WTC11 (cell line): ENCODE measurements at places on chromosomes 7 and 10. TPM values are rescaled to one million over a fixed set of nuclear protein-coding genes. Genes with fewer than 3 reads are reported as not detected.

DNA sequence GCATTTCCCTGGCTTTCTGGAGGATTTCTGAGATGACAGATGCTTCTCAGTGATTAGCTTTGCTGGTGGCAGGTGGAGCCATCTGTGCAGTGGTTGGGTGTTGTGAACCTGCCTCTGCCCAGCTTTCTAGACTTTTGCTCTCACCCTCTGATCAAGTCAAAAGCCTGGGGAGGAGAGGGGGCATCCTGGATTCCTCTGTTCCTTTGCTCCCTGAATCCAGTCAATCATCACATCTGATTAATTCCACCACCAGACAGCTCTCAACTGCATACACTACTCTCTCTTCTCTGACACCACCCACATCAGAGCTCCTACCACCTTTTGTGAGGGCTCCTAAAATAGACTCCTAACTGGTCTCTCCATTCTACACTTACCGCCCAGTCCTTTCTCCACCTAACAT, 283.5 kb downstream of the WDR11 start:
- DNase-seq = no peak

- DNase-seq = no peak
These were observed 84.7 kb downstream of the CREM start for GRCh38 chr10:35211390-35211789.

GRCh38 chr7:4177001-4177400, 505.1 kb upstream of the FOXK1 start:
- no peak for DNase-seq

DNA sequence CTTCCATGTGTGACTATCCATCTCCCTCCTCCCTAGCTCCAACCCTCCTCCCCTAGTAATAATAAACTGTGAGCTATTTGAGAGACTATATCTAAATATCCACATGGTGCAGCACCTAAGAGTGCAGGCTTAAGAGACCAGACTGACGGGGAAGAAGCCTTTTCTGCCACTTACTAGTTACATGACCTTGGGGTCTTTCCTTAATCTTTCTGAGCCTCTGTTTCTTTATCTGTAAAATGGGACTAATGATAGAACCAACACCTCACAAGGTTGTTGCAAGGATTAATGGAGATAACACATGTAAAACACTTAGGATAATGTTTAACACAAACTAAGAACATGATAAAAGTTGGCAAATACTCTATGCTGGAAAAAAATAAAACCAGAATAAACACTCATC, 37.1 kb upstream of the FBXW4 start:
- no peak for DNase-seq

DNA sequence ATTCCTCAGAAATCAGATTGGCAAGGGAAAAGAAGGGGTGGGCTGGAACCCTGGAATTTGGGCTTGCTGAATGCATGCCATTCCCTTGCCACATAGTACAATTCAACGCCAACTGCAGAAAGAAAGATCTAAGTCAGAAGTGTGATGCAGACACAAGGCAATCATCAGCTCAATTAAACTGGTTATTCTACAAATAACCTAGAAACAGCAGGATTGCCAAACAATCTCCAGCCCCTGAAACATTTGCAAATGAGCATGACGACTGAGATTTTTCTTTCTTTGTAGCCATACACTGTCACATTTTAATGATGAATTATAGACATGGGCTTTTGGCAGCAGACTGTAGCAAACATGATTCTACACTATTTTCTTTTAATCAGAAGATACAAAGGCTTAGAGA, 16.5 kb upstream of the CREB5 start:
- no peak for DNase-seq

DNA sequence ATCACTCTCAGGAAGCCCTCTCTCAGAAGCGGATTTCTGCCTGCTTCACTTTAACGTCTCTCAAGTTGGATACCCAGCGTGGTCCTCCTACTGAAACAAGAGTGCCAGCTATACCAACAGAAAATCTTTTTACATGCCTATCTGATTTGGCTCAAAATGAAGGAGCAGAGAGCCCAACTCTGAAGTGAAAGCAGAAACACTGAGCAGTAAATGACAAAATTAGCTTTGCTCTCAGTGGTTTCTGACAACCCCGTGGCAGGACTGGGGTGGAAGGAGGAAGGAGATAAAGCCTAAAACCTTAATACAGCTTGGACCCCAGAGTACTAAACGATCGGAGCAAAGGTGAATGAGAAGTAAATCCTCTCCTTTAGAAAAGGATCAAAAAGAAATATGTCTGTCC, 25.1 kb upstream of the GPR37 start:
- no peak for DNase-seq

DNA sequence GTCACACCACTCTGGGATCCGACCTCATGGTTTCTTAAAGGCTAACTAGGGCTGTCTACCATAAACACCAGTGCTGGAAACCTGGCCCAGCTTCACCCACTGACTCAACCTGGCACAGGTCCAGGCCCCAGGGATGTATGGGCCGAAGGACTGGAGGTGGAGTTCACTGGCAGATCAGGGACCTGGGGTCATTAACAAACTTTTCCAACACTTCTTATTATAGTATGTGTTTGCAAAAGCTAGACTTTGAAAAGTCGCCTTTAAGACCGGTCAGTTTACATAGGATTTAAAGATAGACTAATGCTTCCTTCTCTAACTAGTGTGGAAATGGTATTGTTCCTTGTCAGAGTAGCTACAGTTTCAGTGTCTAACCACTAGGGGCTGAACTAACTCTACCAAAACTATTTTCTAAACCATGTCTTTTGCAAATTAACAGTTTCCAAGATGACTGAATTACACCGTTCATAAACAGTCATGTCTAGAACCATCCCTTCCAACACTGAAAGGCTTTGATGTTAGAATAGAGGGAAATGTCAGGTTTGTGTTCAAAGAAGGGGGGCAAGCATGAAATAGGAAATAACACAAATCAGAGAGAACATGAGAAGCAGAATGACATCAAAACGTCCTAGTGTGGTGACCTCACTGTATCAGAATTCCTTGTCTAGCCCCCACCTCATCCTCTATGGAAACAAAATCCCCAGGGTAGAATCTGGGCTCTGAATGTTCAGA, 29.7 kb downstream of the STN1 start:
- no peak for DNase-seq

ZNF212 gene
- 19.7 to 23.0 TPM (median 21.7 TPM) in 3 replicates for total RNA-seq

TRIM73 gene
- total RNA-seq = 2.0 to 3.0 TPM (median 2.3 TPM) in 3 replicates

ABCA13 gene
- total RNA-seq = 0.02 to 0.05 TPM (median 0.04 TPM) in 3 replicates

GRCh38 chr7:7323352-7323751, 141.0 kb downstream of the C1GALT1 start:
- no peak for DNase-seq

CREB3L2 gene
- total RNA-seq = 48.1 to 60.6 TPM (median 52.1 TPM) in 3 replicates

DNA sequence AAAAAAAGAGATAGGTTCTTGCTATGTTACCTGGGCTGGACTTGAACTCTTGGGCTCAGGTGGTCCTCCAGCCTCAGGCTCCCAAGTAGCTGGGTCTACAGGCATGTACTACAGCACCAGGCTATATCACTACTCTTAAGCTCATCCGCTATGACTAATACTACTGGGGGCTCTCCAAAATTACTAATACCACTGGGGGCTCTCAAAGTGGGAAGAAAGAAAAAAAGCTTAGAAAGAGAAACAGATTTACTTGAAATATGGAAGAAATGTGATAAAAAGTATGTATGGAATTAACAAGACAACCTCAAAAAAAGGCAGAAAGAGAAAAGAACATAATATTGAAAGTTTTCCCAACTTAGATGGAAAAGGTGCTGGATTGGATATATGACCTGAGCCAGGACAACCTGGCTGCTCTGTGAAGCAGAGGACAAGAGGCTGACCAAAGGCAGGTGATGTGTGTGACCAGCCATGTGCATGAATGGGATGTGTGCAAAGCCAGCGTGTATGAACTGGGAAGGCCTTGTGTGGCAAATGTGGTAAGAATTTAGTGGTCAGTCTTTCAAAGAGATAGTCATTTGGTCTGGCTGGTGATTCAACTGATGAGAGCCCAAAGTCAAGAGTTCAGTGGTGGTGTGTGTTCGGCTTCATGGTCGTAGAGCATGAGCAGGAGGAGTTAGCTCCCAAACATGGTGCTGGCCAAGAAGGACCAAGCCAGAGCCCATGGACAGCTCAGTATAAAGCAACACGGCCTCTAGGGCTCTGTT, 232.4 kb upstream of the KLF14 start:
- no peak for DNase-seq

GRCh38 chr10:28734938-28735759, 57.8 kb downstream of the BAMBI start:
- no peak for DNase-seq

GRCh38 chr10:558891-559766, 130.3 kb downstream of the DIP2C start:
- no peak for DNase-seq

DNA sequence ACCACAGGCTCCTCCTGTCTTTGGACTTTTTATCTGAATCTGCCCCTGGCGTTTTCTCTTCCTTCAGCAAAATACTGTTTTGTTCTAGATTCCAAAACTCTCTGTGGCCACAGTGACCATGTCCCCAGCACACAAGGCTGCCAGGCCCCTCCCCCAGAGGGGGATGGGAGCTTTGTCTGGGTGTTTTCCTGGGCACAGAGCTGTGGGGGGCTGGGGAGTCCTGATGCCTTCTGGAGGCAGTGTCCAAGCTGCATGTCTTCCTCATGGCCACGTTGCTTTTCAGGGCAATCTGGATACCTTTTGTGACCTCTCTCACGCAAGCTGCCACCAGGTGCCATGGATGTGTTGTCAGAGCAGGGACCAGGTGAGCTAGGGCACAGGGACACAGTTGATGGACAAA, 26.2 kb downstream of the ANTXRL start:
- DNase-seq = no peak

DNA sequence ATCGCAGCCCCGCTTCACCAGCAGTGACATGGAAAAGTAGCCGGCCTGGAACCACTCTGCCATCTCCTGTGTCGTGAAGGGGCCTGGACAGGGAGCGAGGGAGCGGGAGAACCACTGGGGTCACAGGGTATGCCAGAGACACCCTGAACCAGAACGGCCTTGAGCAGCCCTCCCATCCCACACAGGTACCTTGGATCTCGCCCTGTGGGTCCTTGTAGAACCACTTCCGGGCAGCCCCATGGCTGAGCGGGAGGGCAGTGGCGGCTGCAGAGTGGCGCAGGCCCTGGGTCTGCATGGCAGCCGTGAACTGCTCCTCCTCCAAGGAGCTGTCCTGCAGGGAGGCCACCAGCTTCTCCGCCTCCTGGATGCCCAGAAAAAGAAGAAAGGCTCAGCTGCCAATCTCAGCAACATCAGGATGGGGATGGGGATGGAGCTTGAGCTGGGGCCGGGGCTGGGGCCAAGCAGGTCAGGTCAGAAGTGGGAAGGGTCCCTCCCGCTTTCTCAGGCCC, 9.5 kb downstream of the GIGYF1 start:
- DNase-seq = no peak

GRCh38 chr7:8126601-8127167, 135.3 kb downstream of the ICA1 start:
- DNase-seq = no peak

DNA sequence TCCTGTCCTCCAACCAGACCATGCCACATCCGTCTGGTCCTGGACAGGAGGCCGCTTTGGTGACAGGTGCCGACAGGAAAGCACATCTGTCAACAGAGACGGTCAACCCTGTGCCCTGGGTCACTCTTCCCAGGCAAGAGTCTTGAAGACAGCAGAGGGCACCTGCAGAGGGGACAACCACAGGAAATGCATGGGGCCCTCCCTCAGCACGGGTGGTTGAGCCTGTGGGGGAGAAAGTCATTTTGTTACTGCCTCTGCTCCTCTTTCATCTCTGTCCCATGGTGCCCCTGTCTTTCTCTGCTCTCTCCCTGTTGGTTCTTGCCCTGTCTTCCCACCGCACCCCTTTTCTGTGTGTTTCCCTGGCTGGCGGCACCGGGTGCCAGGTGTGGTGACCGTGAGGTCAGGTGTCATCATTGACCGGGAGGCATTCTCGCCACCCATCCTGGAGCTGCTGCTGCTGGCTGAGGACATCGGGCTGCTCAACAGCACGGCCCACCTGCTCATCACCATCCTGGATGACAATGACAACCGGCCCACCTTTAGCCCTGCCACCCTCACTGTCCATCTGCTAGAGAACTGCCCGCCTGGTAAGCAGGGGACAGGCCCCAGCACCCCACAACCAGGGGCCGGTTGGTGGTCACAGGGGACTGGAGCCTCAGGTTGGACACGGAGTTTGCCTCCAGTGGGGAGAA, 17.6 kb upstream of the VSIR start:
- DNase-seq = no peak

SNCG gene
- total RNA-seq = 8.4 to 14.3 TPM (median 12.0 TPM) in 3 replicates

- no peak for DNase-seq
These were observed 247.8 kb upstream of the AOAH start for GRCh38 chr7:36972140-36972518.

- peak; percentile 50 for DNase-seq
These were observed 43.0 kb downstream of the SCRN1 start for GRCh38 chr7:29946428-29947186.

PLCE1 gene
- 0.11 to 0.14 TPM (median 0.11 TPM) in 3 replicates for total RNA-seq

GIMAP4 gene
- total RNA-seq = 0.28 to 0.39 TPM (median 0.30 TPM) in 3 replicates

- DNase-seq = no peak
These were observed 30.5 kb downstream of the ANXA8 start for GRCh38 chr10:47453141-47454007.

ZNF680 gene
- total RNA-seq = 12.9 to 13.9 TPM (median 13.0 TPM) in 3 replicates

DNA sequence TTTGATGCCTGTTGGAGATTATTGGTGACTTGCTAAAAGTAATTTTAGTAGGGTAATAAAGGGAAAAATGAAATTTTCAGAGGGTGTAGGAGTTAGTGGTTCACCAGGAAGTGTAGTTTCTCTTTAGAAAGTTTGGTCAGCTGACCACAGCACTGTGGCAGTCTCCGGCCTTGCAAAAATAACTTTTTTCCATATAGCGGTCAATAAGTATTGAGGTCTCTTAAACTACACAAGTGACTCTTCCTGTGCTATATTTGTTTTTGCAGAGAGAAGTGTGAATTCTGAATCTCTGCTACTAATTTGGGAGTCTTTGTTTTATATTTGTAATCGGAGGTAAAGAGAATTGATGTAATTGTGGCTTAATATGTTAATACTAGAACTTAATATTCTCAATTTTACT, 24.3 kb downstream of the PTPN12 start:
- no peak for DNase-seq

TACR2 gene
- 0.20 TPM in 1 of 3 replicates, not detected in the others for total RNA-seq

CCNY gene
- total RNA-seq = 53.3 to 59.1 TPM (median 53.6 TPM) in 3 replicates

- DNase-seq = no peak
These were observed 30.1 kb downstream of the SEMA3D start for GRCh38 chr7:85156661-85157208.

DNA sequence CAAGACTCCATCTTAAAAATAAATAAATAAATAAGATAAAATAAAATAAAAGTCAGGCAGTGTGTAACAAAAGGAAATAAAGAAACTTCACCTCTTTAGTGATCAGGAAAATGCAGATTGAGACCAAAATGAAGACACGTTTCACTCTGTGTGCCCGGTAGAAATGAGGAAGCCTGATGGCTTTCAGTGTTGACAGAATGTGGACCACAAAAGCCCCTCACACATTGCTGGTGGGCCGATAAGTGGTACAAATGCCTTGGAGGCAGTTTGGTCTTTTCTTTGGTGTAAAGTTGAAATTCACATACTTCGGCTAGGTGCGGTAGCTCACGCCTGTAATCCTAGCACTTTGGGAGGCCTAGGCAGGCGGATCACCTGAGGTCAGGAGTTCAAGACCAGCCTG, 44.5 kb upstream of the PFKFB3 start:
- no peak for DNase-seq

DNA sequence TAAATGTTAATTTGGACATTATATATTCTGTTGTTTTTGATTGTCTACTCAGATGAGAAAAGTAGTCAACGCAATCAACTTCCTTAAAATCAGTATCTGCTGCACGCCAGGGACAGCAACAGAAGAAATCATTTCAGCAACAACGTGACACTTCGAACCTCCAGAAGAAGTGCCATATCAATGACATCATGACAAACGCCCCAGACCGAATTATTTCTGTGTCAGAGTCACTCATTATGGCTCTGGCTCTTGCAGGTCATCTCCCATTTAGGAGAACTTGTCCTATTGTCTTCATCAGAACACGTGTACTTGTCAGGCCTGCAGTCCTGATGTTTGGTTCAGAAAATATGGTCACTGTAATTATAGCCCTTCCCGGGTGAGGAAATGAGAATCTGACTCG, 276.3 kb downstream of the ADARB2 start:
- DNase-seq = no peak
